ENCODE measurements at places on chromosomes 16 and 17.

- DNase-seq: no peak
These were observed 79.1 kb upstream of the C16orf82 start for GRCh38 chr16:26987597-26988010.

- no peak for DNase-seq
These were observed 21.8 kb upstream of the ZNHIT3 start for GRCh38 chr17:36464765-36465088.

- no peak for DNase-seq
These were observed 558 bp downstream of the PEX12 start for GRCh38 chr17:35577830-35578196.

GRCh38 chr17:75553295-75554110 lies 28.0 kb downstream of the LLGL2 start:
- no peak for DNase-seq

- DNase-seq: no peak
These were observed 7.2 kb upstream of the MFSD6L start for GRCh38 chr17:8806253-8806925.

GRCh38 chr17:17605729-17606088 lies 14.2 kb upstream of the PEMT start:
- no peak for DNase-seq

- no peak for DNase-seq
These were observed 2.0 kb downstream of the C16orf87 start for GRCh38 chr16:46828943-46829342.

DNA sequence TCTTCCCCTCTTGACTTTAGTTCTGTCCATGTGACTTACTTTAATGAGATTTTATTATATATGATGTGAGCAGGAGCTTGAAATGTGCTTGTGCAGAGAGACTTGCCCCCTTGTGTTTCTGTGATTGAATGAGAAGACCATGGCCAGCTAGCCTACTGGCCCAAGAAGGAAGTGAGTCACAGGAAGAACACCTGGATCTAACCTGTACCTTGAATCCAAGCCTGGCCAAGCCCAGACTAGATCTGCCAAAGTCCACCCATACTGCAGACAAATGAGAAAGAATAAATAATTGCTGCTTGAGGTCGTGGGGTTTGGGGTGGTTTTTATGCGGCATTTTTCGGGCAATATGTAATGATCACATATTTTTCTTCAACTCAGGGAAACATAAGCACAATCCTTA lies 9.6 kb downstream of the ABCA10 start:
- no peak for DNase-seq

GRCh38 chr17:58364270-58364942 lies 12.4 kb upstream of the SUPT4H1 start:
- no peak for DNase-seq

DNA sequence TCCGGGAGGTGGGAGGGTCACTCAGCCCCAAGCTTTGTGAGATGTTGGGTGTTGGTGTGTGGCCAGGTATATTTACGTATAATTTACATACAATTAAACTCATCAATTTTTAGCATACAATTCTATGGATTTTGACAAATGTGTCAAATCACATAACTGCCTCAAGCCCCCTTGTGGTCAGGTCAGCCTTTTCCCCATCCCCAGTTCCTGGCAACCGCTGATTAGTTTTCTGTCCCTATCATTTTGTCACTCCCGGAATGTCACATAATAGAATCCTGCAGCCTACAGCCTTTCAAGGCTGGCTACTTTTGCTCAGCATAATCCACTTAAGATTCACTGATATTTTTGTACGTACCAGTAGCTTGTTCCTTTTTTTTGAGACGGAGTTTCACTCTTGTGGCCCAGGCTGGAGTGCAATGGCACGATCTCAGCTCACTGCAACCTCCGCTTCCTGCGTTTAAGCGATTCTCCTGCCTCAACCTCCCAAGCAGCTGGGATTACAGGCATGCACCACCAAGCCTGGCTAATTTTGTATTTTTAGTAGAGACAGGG lies 19.3 kb upstream of the RAI1 start:
- no peak for DNase-seq

GRCh38 chr16:15536843-15537242 lies 102.5 kb downstream of the BMERB1 start:
- no peak for DNase-seq

GRCh38 chr16:7571366-7571765 lies 238.7 kb downstream of the RBFOX1 start:
- no peak for DNase-seq

- no peak for DNase-seq
These were observed 4.8 kb upstream of the AARSD1 start for GRCh38 chr17:42969001-42969581.

GRCh38 chr16:71439523-71439922 lies 2.3 kb downstream of the TLE7 start:
- DNase-seq: no peak

- DNase-seq: no peak
These were observed 6.0 kb upstream of the MC1R start for GRCh38 chr16:89912627-89913026.

DNA sequence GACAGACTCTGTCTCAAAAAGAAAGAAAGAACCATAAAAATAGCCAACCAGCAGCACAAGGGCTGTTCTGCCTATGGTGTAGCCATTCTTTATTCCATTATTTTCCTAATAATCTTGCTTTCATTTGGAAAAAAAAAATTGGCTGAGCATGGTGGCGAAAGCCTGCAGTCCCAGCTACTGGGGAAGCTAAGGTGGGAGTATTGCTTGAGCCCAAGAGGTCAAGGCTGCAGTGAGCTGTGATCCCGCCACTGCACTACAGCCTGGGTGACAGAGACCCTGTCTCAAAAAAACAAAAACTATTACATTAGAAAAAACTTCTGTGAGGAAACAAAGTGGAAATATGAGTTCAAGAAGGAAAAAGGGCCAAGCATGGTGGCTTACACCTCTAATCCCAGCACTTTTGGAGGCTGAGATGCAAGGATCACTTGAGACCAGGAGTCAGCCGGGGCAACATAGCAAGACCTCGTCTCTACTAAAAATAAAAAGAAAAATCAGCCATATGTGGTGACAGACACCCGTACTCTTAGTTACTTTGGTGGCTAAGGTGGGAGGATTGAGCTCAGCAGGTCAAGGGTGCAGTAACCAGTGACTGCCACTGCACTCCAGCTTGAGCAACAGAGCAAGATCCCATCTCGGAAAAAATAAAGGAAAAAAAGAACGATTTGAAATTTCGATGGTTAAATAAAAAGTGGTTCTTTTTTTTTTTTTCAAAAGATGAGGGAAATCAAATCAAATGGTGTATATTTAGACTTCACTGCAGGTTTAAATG lies 2.5 kb downstream of the DCAKD start:
- no peak for DNase-seq

DNA sequence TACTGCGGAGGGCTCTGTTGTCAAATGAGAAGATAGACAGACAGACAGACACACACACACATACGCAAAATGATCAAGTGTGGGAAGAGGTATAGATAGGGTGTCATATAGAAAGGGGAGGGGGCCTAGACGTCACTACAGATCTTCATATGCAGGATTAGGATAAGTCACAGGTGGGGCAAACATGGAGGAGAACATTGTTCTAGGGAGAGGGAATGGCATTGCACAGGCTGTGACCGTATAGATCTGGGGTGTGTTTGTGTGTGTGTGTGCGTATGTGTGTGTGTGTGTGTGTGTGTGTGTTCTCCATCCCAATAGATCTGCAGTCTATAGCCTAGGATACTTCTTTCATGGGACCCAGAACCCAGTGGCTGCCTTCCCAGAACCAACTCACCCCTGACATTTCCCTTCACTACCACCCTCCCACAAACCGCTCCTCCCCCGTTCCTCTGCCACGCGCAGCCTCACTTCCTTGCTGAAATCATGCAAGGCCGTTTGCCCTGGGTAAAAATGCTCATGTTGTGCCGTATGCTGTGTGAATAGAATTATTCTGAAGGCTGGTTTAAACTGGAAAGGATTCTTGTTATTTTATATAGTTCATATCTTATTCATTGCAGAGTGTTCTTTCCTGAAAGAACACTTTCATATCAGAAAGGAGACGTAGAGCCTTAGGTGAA lies 50.5 kb upstream of the CCL1 start:
- DNase-seq: no peak

DNA sequence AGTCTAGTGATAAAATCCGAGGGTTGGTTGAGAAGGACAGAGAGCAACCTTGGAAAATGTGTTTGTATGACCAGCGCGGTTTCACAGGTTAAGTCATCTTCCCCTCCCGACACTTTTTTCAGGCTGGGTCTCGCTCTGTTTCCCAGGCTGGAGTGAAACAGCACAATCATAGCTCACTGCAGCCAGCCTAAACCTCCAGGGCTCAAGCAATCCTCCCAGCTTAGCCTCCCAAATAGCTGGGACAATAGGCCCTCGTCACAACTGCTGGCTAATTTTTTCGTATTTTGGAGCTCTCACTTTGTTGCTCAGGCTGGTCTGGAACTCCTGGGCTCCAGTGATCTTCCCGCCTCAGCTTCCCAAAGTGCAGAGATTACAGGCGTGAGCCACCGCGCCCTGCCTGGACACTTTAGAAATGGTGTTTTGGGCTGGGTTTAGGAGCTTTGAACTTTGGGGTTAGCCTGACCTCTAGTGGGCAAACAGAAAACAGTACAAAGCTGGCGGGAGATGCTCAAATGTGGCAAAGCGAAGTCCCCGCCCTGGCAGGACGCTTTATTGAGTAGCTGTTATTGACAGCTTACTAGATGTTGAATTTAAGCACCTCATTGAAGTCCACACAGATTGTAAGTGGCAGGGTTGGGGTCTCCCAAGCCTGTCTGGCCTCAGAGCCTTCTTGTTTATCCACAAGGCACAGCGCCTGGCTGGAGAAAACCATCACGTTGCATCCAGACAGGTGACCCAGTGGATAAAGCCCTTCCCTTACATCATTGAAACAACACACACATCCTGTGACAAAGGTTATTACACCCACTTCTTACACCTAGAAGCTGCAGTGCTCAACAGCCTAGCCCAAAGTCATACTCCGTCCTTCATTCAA lies 34.7 kb upstream of the RBBP6 start:
- DNase-seq: no peak

- no peak for DNase-seq
These were observed 8.7 kb downstream of the GRB2 start for GRCh38 chr17:75396796-75397195.

DNA sequence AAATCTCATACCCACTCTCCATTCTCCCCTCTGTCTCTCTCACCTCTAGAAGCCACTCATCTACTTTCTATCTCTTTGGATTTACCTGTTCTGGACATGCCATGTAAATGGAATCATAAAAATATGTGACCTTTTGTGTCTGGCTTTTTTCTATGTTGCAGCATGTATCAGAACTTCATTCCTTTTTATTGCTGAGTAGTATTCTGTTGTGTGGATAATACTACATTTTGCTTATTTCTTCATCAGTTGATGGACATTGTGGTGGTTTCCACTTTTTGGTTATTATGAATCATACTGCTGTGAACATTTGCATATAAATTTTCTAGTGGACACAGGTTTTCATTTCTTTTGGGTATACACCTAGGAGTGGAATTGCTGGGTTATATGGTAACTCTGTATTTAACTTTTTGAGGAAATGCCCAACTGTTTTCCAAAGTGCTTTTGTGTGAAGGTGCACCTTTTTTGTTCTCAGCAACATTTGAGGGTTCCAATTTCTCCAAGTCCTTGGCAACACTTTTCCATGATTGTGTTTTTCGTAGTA lies 18.2 kb downstream of the MRTFB start:
- no peak for DNase-seq

- DNase-seq: no peak
These were observed 7.8 kb upstream of the CAMKK1 start for GRCh38 chr17:3900646-3901045.

GRCh38 chr17:73324160-73324475 lies 12.3 kb upstream of the CDC42EP4 start:
- DNase-seq: no peak

GRCh38 chr16:17414421-17414820 lies 56.3 kb downstream of the XYLT1 start:
- no peak for DNase-seq

DNA sequence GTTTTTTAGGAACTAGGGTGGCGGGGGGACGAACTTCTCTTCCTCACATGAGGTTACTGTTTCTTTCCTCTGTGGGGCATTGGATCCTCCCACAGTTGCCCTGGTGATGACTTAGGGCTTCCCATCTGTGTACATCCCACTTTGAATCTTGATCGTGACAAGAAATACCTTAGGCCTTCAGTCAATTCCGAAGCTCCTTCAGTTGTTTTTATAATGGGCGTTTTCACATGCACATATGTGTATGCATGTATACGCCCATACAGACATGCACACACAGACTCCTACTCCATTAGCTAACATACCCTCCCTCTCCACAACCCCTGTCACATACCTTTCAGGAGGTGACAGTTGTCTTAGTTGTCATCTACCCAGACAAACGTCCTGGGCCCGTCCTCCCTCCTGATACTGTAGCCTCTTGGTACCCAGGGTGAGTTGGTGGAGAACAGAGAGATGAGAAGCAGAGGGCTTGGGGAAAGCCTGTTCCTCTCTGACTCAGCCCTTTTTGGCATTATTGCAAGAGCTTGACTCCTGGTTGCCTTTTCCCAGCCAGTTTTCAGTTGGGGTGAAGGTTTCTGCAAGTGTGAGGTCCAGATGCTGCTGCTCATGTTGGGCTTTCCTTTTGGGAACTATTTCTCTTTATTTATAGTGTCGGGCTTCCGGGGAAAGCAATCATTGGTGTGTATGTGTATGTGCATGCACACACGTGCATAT lies 2.2 kb upstream of the AOC2 start:
- DNase-seq: no peak

GRCh38 chr17:29038085-29038795 lies 4.7 kb upstream of the PIPOX start:
- no peak for DNase-seq

Measured in retinal pigment epithelial cell (primary cell).